ENCODE measurements at places on chromosomes 2 and 18.

DNA sequence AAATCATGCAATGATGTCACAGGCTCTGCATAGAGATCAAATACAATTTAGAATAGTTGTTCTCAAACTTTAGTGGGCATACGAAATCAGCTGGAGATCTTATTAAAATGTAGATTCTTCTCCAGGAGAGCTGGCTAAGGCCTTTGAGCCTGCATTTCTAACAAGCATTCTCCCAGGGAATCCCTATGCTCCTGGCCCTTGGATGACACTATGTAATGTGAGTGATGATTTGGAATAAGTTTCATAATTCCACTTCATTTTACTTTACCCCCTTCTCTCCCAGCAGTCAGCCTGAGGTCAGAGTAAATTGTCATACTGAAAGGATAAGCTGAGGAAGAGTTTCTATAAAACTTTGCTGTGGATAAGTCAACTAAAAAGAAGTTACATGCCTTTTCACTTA is 189.1 kb downstream of the UBE2E3 start:
- no peak for DNase-seq

GRCh38 chr2:46276642-46277041 is 20.6 kb upstream of the EPAS1 start:
- no peak for DNase-seq

- DNase-seq, result no peak
Measured at GRCh38 chr2:163906410-163906809, 170.6 kb upstream of the FIGN start.

GRCh38 chr18:23243178-23243577 is 107.9 kb downstream of the CABLES1 start:
- DNase-seq, result no peak

DNA sequence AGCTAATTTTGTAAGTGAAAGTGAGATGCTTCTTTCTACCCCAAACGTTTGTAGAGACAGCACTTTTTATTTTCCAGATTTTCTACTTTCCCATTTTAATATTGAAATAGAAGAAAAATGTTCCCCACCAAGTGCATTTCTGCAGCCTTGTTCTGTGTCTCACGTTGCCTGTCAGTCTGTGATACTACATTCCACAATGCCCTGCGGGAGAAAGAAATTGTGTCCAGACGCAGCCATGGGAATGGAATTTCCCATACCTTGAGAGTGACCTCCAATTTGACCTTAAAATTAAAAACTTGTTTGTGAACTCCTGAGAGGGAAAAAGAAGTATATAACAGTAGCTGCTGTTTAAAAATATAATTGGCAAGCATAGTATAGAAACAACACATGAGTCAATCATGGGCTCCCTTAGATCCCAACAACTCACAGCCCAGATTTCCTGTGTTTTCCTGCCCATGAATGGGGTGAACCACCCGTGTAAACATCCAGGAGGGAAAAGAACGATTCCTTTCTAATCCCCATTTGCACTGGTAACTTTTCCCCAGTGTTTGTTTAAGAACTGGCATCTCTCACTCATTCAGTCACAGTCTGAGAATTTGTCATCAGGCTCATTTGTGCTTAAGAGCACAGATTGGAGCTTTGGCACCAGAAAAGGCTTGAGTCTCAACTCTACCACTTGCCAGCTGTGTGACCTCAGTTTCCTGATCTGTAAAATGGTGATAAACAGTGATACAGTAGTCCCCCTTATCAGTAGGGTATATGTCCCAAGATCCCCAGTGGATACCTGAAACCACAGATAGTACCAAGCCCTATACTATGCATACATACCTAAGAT is 166.1 kb upstream of the ZNF521 start:
- DNase-seq, result no peak

DNA sequence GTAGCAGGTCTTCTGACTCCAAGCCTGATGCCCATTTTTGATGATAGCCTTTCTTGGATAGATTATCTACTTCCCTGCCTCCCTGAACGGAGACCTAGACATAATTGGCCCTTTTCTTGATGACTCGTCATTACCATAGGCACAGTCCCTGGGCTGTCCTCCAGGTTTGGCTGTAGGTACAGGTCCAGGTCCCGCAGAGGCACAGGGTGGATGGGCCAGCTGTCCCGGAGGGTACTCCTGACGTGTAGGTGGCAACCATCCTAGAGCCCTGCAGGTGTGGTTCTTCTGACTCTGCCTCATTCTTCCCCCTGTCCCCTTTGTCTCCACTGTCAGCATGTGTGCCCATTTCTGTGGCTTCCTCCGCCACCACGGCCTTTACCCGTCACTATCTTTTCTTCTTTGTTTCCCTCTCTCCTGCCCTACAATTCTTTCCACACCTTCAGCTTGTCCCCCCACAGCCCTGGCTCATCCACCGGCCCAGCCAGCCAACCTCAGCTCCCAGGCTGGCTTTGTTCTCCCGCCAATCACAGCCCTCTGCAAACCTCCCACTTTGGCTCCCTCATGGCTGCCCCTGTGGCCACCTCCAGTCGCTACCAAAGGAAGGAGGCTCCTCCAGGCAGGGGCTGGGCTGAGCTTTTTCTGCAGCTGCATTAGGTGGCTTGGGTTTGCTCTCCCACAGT is 102.8 kb downstream of the SMAD7 start:
- DNase-seq, result no peak

DNA sequence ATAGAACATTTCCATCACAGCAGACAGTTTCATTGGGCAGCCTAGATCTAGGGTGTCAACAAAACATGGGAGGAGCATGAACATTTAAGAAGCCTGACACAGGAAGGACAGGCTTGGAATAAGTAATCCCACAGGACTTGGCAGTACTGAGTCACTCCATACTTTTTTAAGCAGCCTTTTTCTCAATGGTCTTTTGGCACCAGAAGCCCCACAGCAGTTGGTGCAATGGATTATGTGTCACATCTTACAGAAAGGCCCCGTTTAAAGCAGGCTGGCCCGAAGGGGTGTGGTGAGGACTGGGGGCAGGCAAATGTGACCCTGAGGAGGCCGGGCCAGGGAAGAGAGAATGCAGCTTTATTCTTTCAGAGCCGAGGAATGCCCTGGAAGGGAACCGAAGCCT is 26.6 kb downstream of the SPTBN1 start:
- no peak for DNase-seq

- no peak for DNase-seq
Measured at GRCh38 chr2:8327371-8328100, 354.3 kb upstream of the ID2 start.

DNA sequence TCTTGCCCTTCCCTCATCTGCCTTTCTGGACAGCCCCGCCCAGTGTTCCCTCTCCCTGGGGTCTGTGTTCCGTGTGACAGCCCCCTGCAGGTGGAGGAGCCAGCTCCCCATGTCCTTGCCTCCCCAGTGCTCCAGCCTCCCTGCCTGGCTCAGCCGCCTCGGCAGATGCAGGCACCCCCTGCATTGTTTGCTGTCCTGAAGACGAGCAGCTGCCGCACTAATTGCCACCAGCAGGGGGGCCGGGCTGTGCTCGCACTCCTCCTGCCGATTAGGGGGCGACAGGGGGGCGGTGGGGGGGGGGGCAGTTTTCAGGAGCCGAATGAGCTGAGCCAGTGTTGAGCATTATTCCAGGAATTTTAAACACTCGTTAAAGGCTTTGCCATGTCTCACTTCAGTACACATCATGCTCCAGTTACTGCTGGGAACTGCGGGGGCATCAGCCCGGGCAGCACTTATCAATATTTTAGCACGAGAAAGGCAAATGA is 23.3 kb downstream of the SIX3 start:
- DNase-seq, result no peak

DNA sequence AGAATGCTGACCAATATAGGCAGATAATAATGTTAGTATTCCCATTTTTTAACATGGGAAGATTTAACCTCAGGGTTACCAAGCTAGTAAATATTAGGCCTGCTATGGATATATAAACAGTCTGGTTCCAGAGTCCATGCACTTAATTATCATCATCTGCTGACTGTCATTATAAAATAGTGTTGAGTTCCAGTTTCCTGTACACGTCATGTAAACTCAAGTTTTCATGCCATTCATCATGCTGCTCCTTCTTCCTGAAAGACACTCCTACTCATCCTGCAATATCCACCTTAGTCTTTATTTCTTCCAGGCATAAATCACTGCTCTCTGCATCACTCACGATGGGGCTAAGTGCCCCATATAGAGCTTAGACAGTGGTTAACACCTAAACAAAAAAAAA is 420.8 kb upstream of the SPHKAP start:
- no peak for DNase-seq

DNA sequence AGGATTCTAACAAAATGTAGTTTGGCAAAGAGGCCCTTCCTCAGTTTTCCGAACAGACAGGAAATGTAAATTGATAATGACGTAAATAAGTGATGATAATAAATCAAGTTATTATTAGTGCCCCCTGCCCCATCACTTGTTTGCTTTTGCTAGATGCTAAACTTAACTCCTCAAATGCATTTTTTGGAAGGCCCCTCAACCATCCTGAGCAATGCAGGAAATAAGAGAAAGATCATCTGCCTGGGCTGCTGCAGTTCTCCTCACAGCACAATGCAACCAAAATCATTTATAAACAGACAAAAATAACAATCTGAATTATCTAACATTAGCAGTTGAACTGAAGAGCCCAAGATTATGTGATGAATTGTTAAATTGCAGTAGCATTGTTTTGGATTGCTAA is 62.6 kb upstream of the PSMD14 start:
- no peak for DNase-seq

DNA sequence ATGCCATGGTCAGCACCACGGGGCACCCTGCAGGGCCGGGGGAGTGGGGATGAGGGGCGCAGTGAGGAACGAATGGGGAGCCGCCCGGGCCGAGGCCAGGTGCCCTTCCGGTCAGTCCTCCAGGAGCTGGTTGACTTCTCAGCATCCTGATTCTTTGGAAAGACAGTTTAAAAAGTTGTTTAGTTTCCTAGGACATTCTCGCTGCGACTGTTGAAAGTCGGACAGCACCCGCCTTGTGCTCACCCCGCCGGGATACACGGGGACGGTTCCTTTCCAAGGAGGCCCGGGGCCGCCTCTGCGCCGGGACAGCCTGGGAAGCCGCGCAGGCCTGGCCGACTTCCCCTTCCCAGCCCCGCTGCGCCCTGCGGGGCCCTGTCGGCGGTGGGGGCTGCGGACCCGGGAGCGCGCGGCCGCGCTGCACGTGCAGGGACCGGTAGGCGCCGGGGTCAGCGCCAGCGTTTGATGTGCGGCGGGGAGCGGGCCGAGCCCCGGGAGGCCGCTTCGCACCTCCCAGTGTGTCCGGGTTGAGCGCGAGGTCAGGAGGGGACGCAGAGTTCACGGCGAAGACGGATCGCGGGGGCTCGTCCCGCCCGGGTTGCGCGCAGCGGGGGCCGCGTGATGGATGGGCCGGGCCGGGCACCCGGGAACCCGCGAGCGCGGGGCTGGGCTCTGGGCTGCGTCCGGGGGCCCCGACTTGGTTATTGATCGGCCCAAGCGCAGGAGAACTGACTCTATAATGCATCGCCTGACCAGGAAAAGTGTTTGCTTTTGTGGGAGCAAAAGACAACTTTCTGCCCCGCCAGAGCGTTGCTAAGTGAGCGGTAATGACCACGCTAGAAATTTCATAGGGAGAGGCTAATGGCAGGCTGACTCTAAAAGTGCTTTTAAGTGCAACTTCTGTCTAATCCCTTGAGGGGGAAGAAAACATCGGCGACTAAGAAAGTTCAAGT is 28.0 kb upstream of the SMIM21 start:
- no peak for DNase-seq

DNA sequence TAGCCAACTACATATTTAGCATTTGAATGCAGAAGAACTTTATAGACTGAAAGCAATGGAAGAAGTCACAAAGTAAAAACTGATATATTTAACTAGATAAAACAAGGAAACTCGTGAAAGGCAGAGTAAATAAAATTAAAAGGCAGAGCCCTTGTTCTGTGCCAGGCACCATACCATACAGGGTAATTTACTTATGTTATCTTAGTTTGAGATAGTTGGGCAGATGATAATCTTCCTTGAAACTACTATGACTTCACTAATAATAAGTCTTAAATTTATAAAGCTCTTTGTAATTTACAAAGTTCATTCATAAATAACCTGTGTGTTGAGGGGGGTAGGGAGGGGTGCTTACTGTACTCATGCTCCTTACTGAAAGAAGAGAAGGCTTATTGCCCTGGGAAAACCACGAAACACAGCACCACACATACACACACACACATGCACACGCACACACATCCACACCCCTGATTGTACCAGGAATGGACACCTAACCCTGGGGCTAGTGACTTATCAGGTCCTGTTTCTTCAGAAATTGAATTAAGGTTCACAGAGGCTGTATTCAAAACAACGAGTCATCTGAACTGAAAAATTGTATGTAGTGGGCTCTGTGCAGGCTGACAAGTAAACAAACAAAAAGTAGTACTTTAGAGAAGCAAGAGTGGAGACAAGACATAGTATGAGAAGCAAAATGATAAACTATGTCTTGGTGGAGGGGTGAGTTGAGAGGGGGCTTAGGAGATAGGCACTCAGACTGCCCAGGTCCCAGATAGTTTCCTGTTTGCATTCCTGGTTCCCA is 38.1 kb downstream of the AGFG1 start:
- no peak for DNase-seq

DNA sequence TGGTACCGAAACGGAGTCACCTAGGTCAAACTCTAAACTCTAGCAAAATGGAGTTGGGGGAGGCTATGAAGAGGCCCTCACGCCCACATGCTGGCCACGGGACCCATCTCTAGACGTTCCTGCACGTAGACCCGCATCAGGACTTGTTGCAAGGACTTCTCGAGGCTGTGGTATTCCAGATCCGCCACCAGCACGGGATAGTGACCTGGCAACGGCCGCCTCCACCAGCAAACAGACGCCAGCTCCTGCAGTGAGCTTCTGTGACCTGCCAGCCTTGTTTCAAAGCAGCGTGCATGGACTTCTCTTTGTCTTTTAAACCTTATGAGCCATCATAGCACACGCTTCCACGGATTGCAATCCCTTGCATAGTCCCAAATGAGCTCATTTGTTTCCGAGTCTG is 40.3 kb upstream of the RALBP1 start:
- DNase-seq, result no peak

GRCh38 chr2:214536625-214537024 is 125.8 kb downstream of the VWC2L start:
- DNase-seq, result no peak

GRCh38 chr2:43144263-43144662 is 82.1 kb downstream of the ZFP36L2 start:
- no peak for DNase-seq

GRCh38 chr2:12320027-12320734 is 396.6 kb upstream of the TRIB2 start:
- no peak for DNase-seq

GRCh38 chr2:223633656-223634055 is 31.5 kb upstream of the SCG2 start:
- no peak for DNase-seq

- no peak for DNase-seq
Measured at GRCh38 chr2:65628156-65628555, 195.8 kb upstream of the SPRED2 start.

DNA sequence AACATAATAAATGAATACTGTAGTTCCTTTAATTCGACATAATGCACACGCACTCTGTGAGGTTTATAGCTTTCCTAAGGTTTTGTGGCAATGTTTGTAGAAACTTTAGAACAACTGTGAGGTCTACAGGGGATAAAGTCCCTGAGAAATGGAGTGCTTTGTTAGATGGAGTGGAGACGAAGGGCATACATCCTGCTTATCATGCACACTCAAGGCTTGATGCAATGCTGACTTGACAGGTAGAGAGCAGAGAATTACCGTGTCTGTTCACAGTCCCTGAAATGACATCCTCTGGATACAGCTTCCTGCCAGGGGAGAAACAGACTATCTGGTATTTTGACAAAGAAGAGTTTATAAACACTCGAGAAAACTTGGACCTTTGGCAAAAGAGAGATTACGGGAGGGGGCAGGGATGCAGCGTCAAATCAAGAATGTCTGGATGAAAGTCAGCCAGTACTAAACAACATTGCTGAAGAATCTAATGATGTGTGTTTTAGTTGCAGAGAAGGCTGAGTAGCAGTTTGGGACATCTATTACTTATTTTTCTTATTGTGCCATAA is 766.9 kb upstream of the ZEB2 start:
- no peak for DNase-seq
